Stimulated activated naive CD8-positive, alpha-beta T cell treated with anti-CD3 and anti-CD28 coated beads, Interleukin-15, amount 100 ng/mL, for 72 hours (primary cell): ENCODE measurements at places on chromosomes 16 and 17.

- no peak for DNase-seq
Measured at GRCh38 chr17:28524476-28525424, 18.6 kb downstream of the FOXN1 start.

DNA sequence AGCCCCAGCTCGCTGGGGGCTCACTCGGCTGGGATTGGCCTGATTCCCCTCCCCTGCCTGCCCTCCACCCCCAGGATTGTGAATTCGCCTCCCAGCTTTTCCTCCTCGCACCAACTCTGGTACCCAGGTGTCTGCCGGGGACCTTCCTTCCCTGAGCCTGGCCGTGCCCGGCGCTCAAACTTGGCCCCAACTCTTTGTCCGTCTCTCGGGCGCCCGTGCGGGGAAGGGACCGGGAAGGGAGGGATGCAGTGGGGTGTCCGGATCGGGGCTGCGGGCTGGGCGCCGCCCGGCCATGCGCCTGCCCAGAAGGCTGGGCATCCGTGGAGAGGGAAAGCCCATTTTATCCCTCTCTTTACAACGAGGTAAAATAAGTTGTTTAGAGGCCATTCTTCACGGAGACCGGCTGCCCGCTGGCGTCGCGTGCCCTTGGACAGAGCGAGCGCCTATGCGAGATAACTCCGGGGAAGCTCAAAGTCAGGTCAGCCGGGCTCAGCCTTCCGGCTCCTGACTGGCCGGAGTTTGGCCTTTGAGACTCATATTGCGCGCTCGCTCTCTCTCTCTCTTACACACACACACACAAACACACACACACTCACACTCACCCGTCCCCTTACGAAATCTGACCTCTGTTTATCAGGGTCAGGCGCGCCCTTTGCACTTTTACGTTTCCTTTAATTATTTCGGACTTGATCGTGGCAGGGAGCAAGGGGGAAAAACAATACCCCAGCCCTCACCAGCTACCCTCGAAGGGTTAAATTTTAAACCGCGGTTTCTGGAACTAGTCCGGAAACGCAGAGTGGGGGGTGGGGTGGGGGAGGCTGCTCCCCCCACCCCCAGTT is 774 bp upstream of the MAF start:
- no peak for DNase-seq

DNA sequence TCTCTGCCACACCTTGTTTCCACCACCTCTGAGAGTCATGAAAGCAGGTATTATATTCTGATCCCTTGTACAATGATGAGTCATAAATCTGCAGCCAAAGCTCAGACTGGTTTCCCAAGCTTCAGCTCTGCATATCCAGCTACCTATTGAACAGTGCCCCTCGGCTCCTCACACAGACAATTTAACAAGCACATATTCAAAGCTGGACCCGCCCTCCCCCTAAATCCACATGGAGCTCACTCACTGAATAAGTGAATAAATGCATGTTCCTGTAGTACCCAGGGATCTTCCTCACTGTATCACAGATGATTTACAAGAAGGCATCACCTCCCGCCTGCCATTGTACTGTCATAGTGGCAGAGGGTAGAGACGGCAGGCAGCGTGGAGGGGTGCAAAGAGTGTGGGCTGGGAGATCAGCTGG is 516.4 kb downstream of the GRIN2A start:
- DNase-seq, result no peak

- no peak for DNase-seq
Measured at GRCh38 chr16:83960521-83961249, 7.4 kb upstream of the NECAB2 start.

GRCh38 chr17:80822700-80823410 is 168.8 kb upstream of the CHMP6 start:
- no peak for DNase-seq

GRCh38 chr16:50606431-50607050 is 58.3 kb downstream of the NKD1 start:
- DNase-seq, result no peak

DNA sequence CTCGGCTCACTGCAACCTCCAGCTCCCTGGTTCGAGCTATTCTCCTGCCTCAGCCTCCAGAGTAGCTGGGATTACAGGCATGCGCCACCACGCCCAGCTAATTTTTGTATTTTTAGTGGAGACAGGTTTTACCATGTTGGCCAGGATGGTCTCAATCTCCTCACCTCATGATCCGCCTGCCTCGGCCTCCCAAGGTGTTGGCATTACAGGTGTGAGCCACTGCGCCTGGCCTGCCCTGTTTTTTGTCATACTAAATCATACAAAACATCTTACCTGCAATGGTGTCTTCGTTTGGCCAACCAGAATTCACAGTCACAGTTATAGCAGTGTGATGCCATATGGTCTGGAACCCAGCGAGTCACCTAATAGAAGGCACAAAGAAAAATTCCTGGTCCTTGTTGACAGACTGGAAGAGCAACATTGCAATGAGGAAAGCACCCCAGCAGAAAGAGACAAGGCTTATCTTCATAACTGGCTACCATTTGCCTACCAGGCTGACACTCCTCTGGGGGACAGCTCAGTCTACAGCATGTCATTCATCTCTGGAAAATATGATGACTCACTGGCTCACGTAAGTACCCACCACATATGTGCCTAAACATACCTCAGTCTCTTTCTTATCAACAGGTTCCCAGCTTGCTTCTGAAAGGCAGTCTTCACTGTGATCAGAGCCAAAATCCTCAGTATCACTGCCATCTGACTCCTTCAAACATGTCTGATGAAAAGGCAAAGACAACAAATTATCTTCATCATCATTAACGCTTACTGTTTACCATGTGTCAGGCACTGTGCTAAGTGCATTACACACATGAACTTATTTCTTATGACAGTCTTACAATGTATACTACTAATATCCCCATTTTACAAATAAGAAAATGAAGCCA is 4.3 kb upstream of the HSF5 start:
- DNase-seq, result peak; percentile 31
